Caki2 (cell line): ENCODE measurements at places on chromosomes 5 and 9.

DNA sequence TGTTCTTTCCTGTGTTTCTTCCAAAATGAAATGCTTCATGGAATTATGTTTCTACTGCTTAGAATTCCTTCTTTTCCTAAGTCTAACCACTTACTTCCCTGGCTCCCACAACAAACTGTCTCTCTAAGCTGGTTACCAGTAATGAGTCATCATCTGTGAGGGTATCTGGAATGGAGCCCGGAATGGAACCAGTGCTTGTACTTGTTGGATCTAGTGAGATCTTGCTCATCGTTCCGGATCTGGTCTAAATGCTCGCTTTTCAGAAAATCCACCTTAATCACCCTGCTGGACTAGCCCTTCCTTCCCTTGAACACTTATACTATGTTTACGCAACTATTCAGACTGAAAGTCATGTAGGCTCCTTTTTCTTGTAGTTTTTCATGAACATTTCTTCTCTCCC, 184.8 kb downstream of the PBX3 start:
- peak; percentile 85 for DNase-seq

DNA sequence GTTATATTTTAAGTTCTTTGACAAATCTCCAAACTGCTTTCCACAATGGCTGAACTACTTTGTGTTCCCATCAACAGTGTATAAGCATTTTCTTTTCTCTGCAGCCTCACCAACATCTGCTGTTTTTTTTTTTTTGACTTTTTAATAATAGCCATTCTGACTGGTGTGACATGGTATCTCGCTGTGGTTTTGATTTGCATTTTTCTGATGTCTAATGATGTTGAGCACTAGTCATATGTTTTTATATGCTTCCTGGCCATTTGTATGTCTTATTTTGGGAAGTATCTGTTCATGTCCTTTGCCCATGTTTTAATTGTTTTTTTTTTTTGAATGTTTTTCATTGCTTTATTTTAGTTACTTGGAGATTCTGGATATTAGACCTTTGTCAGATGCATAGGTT, 196.6 kb downstream of the PLK2 start:
- DNase-seq: no peak

- DNase-seq: no peak
Observed at GRCh38 chr5:83614841-83615240, 105.8 kb downstream of the HAPLN1 start.

DNA sequence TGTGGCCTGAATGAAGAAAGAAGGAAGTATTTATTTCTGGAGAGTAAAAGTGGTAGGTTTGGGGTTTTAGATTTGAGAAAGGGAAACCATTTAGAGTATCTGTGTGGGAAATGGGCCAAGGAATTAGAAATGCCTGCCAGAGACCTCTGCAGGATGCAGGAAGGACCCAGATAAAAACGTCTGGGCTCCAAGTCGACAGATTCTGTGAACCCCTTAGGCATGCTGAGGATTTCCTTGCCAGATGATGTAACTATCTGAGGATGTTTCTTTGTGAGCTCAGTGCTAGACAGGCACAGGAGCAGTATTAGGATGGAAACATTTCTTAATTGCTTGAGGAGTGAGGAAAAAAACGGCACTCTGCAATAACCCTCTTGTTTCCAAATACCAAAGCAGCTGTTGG, 251.8 kb upstream of the DMRT1 start:
- no peak for DNase-seq

DNA sequence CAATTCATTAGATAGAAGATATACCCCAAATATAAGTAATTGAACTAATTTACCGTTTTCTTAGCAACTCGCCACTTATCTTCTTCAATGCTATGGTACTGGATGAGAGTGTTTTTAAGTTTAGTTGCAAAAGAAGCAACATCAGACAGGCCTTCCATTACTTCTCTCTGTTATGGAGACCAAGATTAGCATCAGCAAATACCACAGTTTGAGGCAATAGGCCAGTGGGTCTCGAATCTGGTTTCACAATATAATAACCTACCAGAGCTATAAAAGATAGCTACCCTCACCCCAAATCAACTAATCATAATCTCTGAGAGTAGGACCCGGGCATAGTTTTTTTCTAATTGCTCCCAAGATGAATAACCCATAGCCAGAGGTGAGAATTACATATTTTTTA, 5.1 kb downstream of the STARD4 start:
- DNase-seq: no peak

GRCh38 chr9:38298503-38298902, 94.0 kb upstream of the ALDH1B1 start:
- no peak for DNase-seq

DNA sequence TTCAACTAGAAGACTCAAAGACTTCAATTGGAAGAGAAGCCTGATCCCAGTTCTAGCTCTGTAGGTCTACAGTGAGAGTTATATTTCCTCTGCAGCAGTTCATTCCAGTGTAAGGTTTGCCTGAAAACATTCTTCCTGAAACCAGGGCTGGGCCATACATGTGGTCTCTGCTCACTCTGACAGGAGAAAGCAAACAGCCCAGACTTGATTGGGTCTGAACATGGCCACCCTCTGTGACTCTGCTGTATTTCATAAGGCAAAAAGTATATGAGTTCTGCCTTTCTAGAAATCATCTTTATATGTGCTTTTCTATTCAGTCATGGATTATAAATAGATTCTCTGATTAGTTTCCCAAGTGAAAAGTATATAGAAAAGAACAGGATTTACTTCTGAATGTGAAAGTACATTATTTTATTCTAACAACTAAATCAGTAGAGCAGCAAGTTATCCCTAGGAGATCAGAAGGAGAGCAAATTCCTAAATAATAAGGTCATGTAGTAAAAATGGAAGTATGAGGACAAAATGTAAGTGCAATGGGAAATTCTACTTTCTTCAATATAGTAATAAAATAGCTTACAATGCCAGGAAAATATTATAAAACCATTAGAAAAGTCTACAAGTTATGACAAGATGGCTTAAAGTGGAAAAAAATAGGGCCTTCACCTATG, 144.3 kb downstream of the EFNA5 start:
- no peak for DNase-seq

- DNase-seq: no peak
Observed at GRCh38 chr5:4661836-4662235, 478.3 kb upstream of the ADAMTS16 start.

DNA sequence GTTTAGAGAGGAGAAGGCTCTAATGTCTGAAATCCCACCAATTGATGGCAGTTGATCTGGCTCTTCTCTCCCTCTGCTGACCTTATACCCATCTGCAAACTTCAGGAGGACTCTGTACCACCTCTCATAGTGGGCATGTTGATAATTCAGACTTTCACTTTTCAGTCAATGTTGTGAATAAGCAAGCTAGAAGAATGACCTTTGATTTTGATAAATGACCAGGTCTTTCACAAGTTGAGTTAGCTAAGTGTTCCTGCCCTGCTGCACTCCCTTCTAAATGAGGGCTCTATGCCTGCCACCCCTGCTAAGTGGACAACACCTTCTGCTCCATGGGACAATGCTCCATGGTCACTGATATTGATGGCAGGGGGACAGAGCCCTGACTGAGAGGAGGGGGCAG, 74.7 kb downstream of the SPRY4 start:
- no peak for DNase-seq

- DNase-seq: no peak
Observed at GRCh38 chr9:90637626-90638025, 5.0 kb downstream of the DIRAS2 start.

- no peak for DNase-seq
Observed at GRCh38 chr9:5073701-5074100, 88.6 kb downstream of the JAK2 start.

GRCh38 chr5:178298283-178298807, 65.7 kb upstream of the PHYKPL start:
- no peak for DNase-seq

DNA sequence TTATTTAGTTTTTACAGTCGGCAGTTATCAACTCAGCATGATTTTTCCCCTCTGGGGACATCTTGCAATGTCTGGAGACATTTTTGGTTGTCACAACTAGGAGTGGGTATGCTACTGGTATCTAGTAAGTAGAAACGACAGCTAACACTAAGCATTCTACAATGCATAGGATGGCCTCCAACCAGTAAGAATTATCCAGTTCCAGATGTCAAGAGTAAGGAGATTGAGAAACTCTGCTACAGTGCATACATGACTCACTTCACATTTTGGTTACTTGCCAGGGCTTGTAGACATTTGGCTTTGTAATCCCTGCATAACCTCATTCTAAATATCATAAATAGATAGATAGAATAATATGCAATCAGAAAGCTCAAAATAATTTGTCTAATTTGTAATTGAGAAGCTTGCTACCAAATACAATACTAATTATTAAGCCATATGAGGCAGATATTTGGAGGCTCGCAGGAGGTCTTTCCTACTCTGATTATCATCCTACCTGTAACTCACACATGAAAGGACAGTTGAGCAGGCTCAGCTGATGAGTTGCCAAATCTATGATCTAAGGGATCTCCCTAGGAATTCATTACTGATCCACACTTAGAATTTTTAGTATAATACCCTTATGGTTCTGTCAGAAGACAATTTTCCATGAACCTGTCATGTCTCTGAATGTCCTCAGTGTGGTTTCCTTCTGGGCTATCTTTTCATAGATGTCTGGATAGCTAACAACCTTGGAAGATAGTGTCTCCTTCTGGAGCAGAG, 346.9 kb upstream of the TLE4 start:
- no peak for DNase-seq

GRCh38 chr5:71905834-71906711, 187.0 kb downstream of the CARTPT start:
- no peak for DNase-seq

GRCh38 chr9:8391132-8391531, 591.6 kb upstream of the DMAC1 start:
- no peak for DNase-seq

GRCh38 chr5:43514471-43514815, 505 bp downstream of the C5orf34 start:
- DNase-seq: no peak

GRCh38 chr9:127927201-127927987, 3.2 kb downstream of the PIP5KL1 start:
- no peak for DNase-seq

- DNase-seq: no peak
Observed at GRCh38 chr5:16025681-16026080, 153.9 kb downstream of the MARCHF11 start.

GRCh38 chr9:129609486-129610212, 11.3 kb downstream of the C9orf50 start:
- no peak for DNase-seq

DNA sequence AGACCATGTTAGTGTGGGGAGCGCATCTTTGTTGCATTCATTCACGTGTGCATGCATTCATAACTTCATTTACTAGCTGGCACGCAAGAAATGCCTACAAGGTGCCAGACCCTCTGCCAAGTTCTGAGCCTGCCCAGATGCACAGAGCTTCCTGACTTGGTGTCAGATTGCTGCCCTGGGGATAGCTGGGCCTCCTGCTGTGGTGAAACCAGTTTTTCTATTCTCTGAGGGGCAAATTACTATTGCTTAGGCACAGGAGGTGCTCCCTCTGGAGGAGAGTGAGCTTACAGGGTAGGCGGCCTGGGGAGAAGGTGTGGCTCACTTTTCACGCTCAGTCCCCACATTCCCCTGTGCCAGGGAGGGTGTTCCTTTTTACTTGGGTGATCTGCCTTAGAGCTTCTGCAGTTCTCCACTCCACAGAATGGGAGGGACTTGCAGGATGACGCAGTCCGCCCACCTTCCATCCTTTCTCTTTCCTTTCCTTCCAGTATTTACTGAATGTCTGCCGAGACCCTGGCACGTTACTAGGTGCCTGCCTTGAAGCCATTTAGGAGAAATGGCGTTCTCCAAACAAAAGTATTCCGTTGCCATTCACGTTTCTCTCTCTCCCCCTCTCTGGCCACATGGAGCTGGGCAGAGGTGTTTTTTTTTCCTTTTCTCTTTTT, 27.9 kb upstream of the CTNNA1 start:
- DNase-seq: no peak

GRCh38 chr5:74355041-74355824, 285.3 kb downstream of the ENC1 start:
- DNase-seq: no peak

DNA sequence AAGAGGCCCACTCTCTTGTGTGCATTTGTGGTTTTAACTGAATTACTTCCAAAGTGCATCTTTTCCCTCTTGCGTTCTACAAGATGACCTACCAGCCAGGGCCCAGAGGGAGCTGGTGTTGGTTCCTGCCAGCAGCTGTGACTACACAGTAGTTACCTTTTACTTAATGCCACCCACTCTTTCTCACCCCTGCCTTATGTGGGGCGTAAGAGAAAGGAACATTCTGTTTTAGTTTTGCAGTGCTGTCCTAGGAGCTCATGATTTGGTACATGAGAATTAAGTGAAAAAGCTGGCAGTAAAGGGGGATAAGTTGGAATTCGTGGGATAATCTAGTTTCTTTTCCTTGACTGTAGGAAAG, 45.4 kb downstream of the RCL1 start:
- no peak for DNase-seq

DNA sequence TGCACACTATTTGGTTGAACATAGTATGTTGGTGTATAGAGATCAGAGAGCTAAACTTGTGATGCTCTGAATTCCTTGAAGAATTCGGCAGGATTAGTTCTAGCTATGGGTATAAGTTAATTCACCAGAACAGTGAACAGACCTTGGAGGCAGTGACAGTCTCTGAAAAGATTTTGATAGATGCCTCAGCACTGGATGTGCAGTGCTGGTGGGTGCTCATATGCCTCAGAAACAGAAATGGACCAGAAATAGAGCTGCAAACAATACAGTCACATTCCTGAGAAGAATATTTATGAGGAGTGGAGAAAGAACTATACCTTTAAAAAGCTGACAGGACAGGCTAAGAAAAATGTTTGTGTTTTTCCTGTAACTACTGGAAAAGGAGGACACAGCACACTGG, 747.7 kb downstream of the KCTD16 start:
- DNase-seq: no peak

DNA sequence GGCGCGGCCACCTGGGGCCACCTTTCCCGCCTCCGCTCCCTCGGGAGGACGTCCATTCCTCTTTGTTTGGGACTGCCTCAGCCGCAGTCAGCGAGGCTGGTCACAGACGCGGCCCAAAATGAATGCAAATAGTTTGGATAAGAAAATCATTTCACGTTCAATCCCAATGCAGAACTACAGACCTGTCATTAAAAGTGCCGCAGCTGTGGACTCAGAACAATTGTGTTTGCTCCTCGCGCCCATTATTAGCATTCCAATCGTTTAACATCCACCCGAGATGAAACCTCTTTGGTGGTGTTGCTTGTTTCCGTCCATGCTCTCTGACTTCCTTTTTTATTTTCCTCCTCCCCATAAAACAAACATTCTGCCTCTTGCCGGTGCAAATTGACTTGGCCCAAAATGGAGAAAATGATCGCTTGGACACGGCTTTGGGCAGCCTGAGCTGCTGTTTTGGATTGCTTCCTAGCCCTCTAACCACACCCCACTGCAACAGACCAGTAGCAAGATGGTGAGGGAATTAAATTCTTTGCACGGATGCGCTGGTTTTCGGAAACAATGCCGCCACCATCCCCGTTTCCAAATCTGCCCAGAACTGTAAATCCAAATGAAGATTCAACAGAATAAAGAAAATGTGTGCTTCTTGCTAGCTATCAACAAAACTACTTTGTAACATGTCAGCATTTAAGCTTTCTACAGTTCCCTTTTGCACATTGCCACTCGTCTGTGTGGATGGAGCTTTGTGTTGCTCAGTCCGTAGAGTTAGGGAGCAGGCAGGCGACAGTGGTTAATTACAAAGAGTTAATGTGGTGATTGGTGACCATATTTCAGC, 784 bp downstream of the NLN start:
- DNase-seq: peak; percentile 58

- DNase-seq: peak; percentile 78
Observed at GRCh38 chr5:163503106-163504078, 2.0 kb upstream of the MAT2B start.

GRCh38 chr9:77999231-77999631, 32.4 kb downstream of the GNAQ start:
- no peak for DNase-seq

GRCh38 chr5:172361566-172362238, 78.1 kb upstream of the UBTD2 start:
- DNase-seq: peak; percentile 94
